ENCODE measurements at places on chromosomes 6 and 20. TPM values are rescaled to one million over a fixed set of nuclear protein-coding genes. Genes with fewer than 3 reads are reported as not detected.

The PRDM13 gene
- not detected for total RNA-seq

The GINS1 gene
- 0.33 TPM for total RNA-seq

The C20orf141 gene
- not detected for total RNA-seq

The TNFRSF6B gene
- total RNA-seq = 15.4 TPM

The ADTRP gene
- total RNA-seq = 0.92 TPM

The FLRT3 gene
- 0.97 TPM for total RNA-seq

All from esophagus muscularis mucosa (tissue), 4 donors.